Stimulated activated CD8-positive, alpha-beta memory T cell treated with anti-CD3 and anti-CD28 coated beads, Interleukin-4, amount 100 ng/mL, for 48 hours (primary cell): ENCODE measurements at places on chromosomes 7 and 10.
A peak's percentile ranks its signal among the peaks of the same experiment; 100 is the strongest.

GRCh38 chr10:110413903-110414547, 83.7 kb upstream of the DUSP5 start:
- DNase-seq: no peak

GRCh38 chr10:87589645-87590051, 70.0 kb upstream of the PAPSS2 start:
- no peak for DNase-seq

GRCh38 chr10:128556182-128557110, 430.2 kb upstream of the MKI67 start:
- DNase-seq: no peak

- DNase-seq: no peak
Observed at GRCh38 chr10:104327745-104328645, 10.3 kb downstream of the ITPRIP start.

GRCh38 chr10:30422151-30422695, 11.8 kb upstream of the MAP3K8 start:
- no peak for DNase-seq

DNA sequence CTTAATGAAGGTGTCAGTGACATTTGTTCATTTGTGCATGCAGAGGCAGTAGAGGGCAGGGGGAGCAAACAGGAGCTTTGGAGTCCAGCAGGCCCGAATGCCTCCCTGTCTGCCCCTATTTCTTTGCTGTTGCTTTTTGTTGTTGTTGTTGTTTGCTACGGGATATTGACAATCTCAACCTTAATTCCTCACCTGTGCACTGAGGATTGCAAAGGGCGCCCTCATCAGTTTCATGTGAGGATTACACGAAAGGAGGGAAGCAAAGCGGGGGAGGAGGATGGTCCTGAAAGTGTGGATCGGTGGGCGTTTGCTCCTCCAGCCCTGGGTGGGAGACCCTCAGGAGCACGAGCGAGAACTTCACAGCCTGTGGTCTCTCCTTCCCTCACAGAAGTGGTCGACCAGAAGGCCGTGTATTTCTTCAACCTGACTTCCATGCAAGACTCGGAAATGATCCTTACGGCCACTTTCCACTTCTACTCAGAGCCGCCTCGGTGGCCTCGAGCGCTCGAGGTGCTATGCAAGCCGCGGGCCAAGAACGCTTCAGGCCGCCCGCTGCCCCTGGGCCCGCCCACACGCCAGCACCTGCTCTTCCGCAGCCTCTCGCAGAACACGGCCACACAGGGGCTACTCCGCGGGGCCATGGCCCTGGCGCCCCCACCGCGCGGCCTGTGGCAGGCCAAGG, 9.6 kb downstream of the GDF10 start:
- DNase-seq: peak; percentile 41

- DNase-seq: no peak
Observed at GRCh38 chr7:25109276-25109675, 15.8 kb downstream of the CYCS start.

- no peak for DNase-seq
Observed at GRCh38 chr10:70744617-70745143, 40.5 kb downstream of the TBATA start.

GRCh38 chr7:351681-352480, 61.9 kb downstream of the FOXL3 start:
- DNase-seq: peak; percentile 68

- DNase-seq: no peak
Observed at GRCh38 chr10:17179002-17179401, 22.5 kb downstream of the TRDMT1 start.
